ENCODE measurements at places on chromosomes 3 and 15.

GRCh38 chr3:5464649-5465048 lies 277.1 kb downstream of the EDEM1 start:
- no peak for DNase-seq

- no peak for DNase-seq
Observed at GRCh38 chr15:90165659-90166489, 35.3 kb upstream of the SEMA4B start.

DNA sequence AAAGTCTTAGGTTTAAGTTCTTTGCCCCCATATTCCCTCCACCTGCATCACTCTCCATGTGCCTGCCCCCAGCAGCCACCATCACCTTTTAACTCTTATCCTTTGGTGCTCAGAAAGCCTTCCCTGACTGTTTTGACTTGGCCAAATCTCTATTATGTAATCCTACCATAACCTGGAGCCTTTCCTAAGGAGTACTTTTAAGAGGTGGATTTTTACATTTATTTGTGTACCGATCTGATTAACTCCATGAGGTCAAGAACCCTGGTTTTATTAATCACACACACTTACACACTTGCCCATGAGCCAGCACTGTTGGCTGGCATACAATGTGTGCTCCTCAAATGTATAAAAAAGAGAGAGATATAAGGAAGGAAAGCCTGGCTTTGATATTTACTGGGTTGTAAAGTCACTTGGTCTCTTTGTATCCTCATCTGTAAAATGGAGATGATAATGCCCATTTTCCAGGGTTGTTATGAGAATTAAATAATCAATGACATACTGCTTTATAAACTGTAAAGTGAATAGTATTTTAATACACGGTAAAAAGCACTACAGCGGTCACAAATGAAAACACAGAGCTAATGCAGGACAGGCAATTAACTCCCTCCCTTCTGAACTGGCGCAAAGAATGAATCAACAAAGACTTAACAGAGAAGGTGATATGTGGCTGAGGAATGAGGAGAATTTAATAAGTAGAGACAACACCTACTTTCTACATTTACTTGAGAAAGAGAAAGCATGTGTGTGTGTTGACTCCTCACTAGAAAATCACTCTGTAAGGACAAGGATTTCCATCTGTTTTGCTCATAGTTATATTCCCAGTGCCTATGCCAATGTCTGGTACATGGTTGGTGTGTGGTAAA lies 45.4 kb downstream of the ATP13A4 start:
- DNase-seq: no peak

DNA sequence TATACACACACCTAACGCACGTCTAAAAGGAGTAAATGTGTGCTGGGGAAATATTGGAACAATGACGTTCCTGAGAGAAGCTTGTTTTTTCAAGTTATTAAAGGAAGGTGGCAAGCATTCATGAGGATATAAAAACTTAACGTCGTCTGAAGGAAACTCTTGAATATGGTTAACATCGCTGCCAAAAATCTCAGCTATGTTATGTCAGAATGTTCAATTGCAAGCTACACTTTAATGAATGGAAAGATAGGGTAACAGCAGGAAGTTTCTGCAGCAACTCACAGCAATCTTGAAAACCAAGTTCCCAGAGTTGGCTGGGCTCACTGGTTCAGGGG lies 54.3 kb upstream of the MEF2A start:
- DNase-seq: no peak

GRCh38 chr3:169657351-169658124 lies 6.0 kb downstream of the MECOM start:
- DNase-seq: no peak

DNA sequence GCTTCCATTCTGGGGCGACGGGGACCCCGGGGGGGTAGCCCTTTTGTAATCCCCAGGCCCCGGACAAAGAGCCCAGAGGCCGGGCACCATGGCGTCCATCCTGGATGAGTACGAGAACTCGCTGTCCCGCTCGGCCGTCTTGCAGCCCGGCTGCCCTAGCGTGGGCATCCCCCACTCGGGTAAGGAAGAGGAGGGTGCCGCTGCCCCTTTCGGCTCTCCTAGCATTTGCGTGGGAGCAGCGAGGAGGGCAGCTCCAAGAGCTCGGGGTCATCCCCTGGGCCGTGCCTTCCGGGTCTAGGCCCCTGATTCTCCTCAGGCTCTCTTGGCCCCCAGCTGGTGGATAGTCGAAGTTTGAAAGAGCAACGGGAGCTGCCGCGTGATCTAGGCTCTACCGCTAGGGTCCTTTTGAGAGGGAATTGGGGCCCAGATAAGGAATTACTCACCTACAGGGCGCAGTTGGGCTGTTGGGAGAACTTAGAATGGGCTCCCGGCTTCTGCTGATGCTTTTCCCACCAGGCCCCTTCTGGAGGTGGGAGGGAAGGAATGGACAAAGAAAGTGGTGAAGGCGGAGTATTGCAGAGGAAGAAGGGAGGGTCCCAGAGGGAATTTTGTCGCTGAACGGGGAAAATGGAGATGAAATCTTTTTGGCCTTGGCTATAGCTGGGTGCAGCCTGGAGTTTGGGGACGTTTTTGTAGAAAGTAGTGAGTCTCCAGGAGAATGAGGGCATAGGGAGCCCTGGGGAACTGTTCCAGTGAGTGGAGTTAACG lies 615 bp downstream of the VPS18 start:
- DNase-seq: no peak
